ENCODE measurements at places on chromosomes 2 and 18.
A peak's percentile ranks its signal among the peaks of the same experiment; 100 is the strongest.

GRCh38 chr2:71362447-71362846, 30.9 kb downstream of the ZNF638 start:
- no peak for DNase-seq

DNA sequence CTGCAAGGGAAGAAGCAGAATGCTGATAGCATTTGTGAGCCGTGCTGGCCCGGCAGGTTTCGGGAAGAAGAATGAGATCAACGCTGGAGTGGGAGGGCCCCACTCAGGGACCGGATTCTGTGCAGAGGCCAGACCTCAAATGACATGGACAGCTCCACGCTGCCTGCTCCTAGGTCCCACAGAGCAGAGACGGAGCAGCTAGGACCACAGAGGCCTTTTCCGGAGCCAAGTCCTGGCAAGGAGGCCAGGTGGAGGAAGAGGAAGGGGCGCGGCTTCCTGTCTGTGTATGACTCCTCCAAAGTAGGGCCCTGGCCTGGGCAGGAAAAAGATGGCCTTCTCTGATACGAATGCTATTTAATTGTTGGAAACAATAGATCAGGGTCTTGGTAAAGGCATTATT, 139.9 kb downstream of the LRRC30 start:
- no peak for DNase-seq

DNA sequence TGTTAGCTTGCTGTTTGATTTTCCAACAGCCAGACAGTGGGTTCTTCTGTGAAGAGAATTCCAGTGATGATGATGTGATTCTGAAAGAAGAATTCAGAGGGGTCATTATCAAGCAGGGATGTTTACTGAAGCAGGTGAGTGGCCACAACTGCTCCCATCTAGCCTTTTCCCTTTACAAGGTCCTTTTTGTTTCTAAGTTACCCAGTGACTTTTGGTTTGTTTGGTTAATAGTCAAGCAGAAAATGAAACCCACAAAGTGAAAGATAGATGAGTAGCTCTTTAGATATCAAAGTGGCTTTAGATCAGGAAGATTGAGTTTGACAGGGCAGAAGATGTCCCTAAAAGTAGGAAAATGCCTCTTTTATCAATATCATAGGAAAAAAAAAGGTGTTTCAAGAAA, 23.3 kb downstream of the PLEK start:
- DNase-seq: no peak

- DNase-seq: no peak
These were observed 171.5 kb downstream of the EVA1A start for GRCh38 chr2:75389271-75389670.

- no peak for DNase-seq
These were observed 103.6 kb downstream of the STK39 start for GRCh38 chr2:168143813-168144212.

GRCh38 chr2:23323917-23324680, 60.9 kb upstream of the KLHL29 start:
- DNase-seq: peak; percentile 79

DNA sequence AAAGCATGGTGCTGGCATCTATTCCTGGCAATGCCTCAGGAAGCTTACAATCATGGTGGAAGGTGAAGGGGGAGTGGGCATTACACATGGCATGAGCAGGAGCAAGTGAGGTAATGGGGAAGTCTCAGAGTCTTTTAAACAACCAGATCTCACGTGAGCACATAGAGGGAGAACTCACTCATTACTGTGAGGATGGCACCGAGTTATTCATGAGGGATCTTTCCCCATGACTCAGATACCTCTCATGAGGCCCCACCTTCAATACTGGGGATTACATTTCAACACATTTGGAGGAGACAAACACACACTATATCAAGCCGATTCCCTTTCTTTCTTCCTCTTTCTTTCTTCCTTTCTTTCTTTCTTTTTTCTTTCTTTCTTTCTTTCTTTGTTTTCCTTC, 47.9 kb upstream of the FANCL start:
- DNase-seq: no peak

- DNase-seq: no peak
These were observed 402.9 kb upstream of the FIGN start for GRCh38 chr2:164138750-164139149.

GRCh38 chr18:62425465-62426190, 97.2 kb upstream of the ZCCHC2 start:
- DNase-seq: peak; percentile 20

- no peak for DNase-seq
These were observed 50.8 kb downstream of the WIPF1 start for GRCh38 chr2:174546519-174547506.
